ENCODE measurements at places on chromosomes 4 and X.

DNA sequence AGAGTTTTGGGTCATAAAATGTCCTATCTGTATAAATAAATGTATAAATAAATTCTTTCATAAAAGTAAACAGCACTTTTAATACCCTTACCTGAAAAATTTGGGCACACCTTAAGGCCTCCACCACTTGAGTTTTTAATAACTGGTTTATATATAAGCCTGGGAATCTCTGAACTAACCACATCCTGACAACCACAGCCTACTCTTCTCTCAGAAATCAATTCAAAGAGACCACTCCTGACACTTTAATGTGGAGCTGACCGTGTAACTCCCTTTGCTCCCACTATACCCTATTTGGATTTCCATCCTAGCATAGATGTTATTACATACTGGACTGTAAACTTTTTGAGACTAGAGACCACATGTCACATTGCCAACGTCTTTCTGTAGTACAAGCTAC lies 3.5 kb downstream of the FBXL5 start:
- DNase-seq, result no peak

GRCh38 chrX:11304829-11305228 lies 11.6 kb downstream of the AMELX start:
- DNase-seq, result no peak

- no peak for DNase-seq
These were observed 70.2 kb downstream of the TBL1X start for GRCh38 chrX:9535101-9535500.

DNA sequence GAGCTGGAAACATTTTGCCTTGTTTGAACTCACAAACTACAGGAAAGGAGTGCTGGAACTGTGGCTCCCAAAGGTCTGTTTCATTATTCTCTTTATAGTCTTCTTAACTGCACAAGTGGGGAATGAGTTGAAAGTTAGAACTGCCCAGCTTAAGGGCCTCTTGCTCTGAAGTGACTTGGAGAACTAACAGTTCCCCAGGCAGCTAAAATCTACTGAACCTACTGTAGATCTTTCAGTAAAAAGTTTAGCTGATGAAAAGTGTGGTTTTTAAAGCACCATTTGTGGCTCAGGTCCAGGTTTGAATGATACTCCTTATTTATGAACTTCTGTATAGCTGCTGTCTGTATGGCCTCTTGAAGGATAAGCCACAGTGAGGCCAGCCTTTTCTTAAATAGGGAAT lies 353.8 kb downstream of the MAPK10 start:
- DNase-seq, result no peak

DNA sequence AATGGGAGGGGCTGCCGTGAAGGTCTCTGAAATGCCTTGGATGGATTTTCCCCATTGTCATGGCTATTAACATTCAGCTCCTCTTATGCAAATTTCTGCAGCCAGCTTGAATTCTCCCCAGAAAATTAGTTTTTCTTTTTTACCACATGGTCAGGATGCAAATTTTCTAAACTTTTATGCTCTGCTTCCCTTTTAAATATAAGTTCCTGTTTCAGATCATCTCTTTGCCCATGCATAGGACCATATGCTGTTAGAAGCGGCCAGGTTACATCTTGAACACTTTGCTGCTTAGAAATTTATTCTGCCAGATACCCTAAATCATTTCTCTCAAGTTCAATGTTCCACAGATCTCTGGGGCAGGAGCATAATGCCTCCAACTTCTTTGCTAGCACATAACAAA lies 13.8 kb upstream of the CLDN34 start:
- DNase-seq, result no peak

DNA sequence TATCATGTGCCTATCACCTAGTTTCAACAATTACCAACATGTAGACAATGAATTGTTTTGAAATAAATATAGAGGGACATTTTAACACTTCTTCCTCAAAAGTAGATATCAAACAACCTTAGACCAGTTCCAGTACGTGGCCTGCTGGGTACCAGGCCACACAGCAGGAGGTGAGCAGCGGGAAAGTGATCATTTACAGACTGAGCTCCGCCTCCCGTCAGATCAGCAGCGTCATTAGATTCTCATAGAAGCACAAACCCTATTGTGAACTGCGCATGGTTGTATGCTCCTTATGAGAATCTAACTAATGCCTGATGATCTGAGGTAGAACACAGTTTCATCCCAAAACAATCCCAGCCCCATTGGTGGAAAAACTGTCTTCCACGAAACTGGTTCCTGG lies 6.5 kb downstream of the BBS7 start:
- DNase-seq, result no peak

DNA sequence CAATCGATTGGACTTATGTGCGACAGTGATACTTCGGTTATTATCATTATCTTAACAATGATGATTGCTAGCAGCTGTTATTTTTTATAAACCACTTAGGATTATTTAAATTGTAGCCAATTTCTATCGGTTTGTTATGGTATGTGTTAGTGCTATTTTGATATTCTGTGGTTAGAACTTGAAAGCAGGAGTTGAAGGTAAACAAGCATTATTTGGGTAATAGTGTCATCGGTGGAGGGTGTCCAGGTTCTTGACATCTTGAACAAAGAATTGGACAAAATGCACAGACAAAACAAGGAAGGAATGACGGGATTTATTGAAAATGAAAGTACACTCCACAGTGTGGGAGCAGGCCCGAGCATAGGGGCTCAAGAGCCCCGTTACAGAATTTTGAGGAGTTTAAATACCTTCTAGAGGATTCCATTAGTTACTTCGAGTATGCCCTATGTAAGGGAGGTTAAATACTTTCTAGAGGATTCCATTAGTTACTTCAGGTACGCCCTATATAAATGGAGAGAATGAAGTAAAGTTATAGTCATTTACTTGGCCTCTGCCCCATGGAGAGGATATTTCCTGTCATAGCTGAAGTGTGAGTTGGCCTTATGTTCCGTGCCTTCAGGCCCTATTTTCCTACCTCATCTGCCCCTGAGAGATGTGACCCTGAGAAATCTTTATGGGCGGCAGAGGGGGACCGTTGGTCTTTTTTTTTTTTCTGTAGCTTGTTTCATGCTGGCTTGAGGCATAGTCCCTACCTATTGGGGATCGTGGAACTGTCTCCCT lies 13.1 kb downstream of the MOB1B start:
- no peak for DNase-seq
